Keratinocyte (primary cell): ENCODE measurements at places on chromosomes 4 and X. TPM values are rescaled to one million over a fixed set of nuclear protein-coding genes. Genes with fewer than 3 reads are reported as not detected.

The ZNF141 gene
- 2.0 to 3.7 TPM (median 3.3 TPM) in 3 replicates for polyA plus RNA-seq

The SEC24B gene
- polyA plus RNA-seq: 47.6 to 53.4 TPM (median 50.9 TPM) in 3 replicates

The ADGRL3 gene
- polyA plus RNA-seq: 0.16 to 0.55 TPM (median 0.18 TPM) in 3 replicates

The NXF2B gene
- polyA plus RNA-seq: not detected in 3 replicates

DNA sequence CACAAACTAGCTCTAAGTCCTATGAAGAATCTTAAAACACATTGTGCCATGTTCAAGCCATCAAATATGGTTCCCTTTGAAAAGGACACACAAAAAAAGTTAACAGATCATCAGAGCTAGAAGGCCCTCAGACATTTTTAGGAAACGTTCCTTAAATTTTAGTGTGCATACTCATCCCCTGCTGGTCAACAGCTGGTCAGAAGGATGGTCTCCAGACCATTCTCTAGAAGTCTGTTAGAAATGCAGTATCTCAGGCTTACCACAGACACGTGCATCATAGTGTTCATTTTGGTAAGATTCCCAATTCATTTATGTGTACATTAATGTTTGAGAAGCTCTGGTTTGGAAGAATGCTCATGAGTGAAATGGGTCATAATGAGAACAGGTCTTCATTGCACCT is 523.1 kb downstream of the INPP4B start:
- DNase-seq: no peak

- no peak for DNase-seq
Measured at GRCh38 chrX:13760426-13760825, 25.9 kb downstream of the OFD1 start.

GRCh38 chrX:112163906-112164305 is 81.3 kb upstream of the TRPC5 start:
- no peak for DNase-seq

- no peak for DNase-seq
Measured at GRCh38 chr4:101857176-101857575, 66.6 kb downstream of the BANK1 start.

DNA sequence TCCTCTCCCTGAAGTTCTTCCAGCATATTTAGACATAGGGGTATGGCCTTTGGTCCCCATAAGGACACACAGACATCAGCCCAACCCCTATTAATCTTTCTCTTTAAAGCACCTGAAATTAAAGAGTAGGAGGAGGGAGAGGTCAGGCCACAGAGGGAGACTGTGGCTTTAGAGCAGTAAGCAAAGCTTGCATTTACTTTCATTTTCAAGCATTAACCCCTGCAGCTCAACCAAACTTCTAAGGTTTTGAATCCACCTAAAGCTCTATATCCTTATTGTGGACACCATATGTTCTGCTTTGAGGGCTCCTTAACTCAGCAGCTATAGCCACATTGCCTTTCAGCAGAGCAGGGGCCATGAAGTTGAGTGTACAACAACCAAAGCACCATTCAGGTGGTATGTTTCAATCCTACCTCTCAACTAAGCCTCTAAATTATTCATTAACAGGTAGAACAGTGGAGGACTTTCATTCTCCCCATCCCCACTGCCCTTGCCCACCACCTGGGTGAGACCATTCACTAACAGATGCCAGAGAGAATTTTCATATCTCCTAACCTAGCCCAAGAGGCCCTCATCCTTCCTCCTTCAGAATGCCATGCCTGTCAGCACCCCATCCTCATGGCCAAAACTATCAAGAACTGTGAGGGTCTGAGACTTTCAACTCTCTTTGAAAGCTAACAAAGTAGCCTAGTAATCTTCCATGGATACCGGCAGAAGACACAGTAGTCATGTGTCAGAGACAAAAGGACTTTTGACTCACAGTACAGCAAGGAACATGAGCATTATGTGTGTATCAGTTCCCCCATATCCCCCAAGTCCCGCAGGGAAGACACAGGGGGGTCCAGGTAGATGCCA is 20.8 kb downstream of the LIN54 start:
- DNase-seq: no peak

GRCh38 chrX:39894683-39895082 is 203.1 kb downstream of the BCOR start:
- no peak for DNase-seq

DNA sequence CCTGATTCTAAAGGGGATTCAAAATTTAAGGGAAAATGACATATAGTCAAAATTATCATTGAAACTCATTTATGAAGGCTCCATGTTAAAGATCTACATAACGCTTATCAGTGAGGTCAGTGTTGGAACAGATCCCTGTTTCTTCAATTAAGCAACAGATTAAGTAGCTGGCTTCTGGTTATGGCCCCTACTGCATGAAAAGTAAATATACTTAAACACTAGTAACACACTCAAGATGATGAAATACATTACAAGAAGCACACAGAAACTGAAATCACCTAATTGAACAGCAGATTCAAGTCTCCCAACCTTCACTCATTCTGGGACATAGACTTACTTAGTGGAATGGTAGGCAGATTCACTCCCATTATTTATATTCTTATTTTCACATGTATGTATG is 51.6 kb upstream of the SLC16A2 start:
- DNase-seq: no peak

GRCh38 chr4:144336633-144337032 is 196.1 kb upstream of the GYPA start:
- DNase-seq: no peak

DNA sequence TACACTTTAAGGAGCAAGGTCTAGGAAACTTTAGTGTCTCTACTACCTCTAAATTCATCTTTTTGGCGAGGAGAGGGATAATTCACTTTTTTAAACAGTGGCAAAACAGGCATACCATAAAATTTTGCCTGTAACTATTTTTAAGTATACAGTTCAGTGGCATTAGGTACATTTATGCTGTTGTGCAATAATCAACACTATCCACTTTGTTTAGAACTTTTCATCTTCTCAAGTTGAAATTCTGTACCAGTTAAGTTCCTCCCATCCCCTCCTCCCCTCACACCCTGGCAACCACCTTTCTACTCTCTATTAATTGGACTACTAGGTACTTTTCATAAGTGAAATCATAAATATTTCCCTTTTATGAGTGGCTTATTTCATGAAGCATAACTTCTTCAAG is 31.4 kb downstream of the NUP54 start:
- no peak for DNase-seq

GRCh38 chr4:155546451-155546850 is 120.2 kb upstream of the GUCY1A1 start:
- no peak for DNase-seq
